Activated CD4-positive, alpha-beta memory T cell treated with anti-CD3 and anti-CD28 coated beads for 36 hours (primary cell): ENCODE measurements at places on chromosomes 2 and 18.

GRCh38 chr2:111221701-111222100, 101.0 kb downstream of the BCL2L11 start:
- no peak for DNase-seq

DNA sequence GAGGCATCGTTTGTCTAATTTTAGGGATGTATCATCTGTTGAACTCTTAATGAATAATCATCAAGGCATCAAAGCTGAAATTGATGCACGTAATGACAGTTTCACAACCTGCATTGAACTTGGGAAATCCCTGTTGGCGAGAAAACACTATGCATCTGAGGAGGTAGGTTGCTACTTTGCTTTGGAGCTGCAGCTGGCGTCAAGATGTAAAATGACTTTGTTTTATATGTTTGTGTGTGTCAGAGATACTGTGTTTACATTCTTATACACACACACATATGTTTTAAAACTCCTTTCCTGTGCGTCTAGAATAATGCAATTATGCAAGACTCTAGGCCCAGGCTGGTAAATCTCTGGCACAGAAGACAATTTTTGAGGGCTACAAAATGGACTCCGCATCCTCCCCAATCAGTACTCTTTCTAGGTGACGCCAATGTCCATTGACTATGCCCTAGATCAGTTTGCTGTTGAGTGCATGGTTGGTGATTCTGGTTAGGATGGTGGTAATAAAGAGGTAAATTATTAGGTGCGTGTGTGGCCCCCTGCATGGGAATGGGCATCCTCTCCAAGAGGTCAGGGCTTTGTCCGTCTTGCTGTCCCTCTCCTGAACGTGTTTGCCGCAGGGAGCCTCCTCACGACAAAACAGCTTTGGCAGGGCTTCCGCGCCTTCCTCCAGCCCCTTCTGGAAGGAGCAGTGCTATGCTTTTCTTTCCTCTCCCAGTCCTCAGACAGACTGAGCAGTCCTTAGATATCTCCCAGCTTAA, 68.2 kb upstream of the EML6 start:
- no peak for DNase-seq

GRCh38 chr18:33201509-33201926, 239.0 kb downstream of the CCDC178 start:
- DNase-seq, result no peak

GRCh38 chr2:150296770-150297546, 190.5 kb downstream of the RND3 start:
- no peak for DNase-seq

GRCh38 chr2:64478502-64479230, 24.7 kb downstream of the LGALSL start:
- DNase-seq, result peak; percentile 29

DNA sequence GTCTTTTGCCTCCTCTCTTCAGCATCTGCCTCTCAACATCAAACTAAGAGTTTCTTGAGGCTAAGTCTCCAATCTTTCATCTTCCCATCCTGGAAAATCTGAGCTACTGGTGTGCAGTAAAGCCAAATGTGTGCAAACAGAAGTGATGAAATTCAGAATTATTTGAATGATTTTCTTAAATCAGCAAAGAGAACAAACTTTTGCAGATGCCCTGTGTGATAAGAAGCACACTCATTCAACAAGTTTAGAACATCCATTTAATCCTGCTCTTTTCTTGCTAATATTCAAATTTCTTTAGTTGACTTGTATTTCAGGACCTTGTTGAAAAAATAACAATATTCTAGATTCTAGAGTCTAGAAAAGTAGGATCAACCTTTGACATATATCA, 1374.9 kb upstream of the CELF4 start:
- DNase-seq, result no peak

DNA sequence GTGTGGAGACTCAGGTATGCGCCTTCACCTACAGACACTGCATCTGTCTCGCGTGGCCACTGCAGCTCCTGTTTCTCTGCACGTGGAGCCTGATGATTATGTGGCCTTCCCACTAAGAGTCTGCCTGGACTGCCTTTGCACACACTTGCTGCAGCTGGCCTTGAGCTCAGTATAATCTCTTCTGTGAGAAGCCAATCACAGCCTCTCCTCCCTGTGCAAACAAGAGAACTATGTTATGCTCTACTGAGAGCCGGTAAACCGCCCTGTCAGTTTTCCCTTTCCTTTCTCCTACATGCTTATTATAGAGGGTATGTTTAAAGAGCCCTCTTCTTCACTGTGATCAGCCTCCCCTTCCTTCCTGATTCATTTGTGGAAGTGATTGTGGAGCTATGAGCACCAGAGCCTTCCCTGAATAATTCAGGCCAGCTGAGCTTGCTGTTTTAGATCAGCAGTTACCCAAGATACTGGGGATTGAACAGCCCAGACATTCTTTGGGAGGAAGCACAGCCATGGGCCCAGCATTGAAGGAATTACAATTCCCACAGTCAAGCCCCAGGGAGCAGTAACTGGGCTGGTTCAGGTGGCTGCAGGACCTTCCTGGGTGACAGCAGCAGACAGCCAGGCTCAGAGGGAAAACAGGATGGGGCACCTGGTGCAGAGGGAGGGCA, 3.7 kb upstream of the TGFA start:
- no peak for DNase-seq

- DNase-seq, result peak; percentile 25
Measured at GRCh38 chr2:167862782-167863181, 384.6 kb downstream of the STK39 start.

GRCh38 chr2:8653485-8653884, 28.4 kb upstream of the ID2 start:
- no peak for DNase-seq

- DNase-seq, result no peak
Measured at GRCh38 chr18:66550366-66550765, 53.5 kb downstream of the CDH19 start.

GRCh38 chr2:43303889-43304288, 77.5 kb upstream of the ZFP36L2 start:
- no peak for DNase-seq

DNA sequence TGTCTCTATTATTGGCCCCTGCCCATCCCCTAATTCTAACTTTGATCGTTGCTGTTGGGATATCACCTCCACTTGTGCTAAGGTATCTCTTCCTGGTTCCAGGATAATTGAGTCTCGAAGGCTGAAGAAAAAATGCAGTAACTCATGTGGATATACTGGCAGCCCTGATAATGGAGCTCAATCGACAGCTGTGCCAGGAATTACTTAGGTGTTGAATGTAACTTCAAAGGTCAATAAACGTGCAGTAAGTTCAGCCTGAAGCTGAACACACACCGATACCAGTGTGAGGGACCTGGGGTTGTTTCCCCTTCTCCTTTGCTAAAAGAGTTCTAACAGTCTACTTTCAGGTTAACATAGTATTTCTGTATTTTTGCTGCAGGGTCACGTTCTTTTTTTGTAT, 11.9 kb upstream of the REG3G start:
- DNase-seq, result no peak

GRCh38 chr2:69175790-69176715, 163.1 kb downstream of the ANTXR1 start:
- no peak for DNase-seq

DNA sequence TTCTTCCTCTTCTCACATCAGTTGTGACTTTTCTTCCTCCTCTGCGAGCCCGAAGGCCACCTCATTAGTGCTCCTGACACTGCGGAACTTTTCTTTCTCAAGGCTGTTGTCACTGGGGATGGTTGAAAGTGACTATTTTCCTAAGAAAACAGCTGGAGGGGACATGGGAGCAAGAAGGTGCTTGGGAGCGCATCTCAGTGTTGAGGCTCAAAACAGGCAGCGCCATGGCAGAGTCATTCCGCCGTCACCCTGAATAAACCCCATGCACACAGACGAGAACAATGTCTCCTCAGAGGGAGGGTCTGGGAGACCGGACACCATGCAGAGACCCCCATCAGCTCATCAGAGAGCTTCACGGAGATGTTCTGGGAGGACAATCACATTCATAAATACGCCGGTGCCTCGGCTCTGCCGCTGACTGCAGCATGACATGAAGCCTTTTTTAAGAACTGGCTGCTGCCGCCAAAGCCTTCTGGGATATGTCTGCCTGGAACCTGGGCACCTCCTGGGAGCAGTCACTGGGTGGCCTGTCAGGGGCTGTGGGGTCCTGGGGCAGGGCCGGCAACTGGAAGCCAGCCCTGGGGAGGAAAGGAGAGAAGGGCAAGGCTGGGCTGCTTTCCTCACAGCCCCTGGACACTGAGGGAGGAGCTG, 19.2 kb downstream of the ATOH8 start:
- DNase-seq, result no peak

DNA sequence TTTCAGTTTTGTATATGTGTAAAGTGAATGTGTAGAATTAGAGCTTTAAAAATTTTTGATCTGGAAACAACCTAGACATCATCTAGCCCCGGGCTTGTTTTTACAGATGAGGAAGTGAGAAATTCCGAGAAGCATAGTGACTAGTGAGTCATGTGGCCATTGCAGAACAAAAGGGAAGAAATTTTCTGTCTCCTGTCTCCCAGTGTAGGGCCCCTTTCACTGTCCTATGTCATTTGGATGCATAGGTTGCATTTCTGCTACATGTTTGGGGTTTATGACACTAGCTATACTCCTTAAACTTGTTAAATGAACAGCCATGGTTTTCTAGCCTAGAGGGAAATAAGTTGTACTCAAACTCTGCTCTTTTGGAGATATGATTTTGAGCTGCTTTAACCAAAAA, 84.6 kb downstream of the PLCL1 start:
- peak; percentile 58 for DNase-seq

DNA sequence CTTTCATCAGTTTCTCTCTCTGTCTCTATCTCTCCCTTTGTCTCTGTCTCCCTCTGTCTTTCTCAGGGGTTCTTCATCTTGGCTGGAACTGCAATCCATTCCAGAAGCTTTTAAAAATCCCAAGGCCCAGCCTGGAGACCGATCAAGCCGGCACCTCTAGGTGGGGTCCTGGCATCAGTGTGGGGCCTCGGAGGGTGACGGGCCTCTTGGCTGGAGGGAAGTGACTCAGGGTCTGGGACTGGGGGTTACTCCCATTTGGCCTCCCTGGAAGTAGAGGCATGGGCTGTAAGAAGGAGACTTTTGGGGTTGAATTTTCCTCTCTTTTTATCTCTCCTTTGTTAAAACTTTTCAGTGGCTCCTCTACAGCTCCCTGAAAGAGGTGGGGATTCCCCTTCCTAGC, 52.8 kb upstream of the OTOF start:
- no peak for DNase-seq

GRCh38 chr2:21220930-21221329, 97.2 kb downstream of the TDRD15 start:
- DNase-seq, result no peak

- DNase-seq, result no peak
Measured at GRCh38 chr18:73563901-73564472, 583.6 kb downstream of the FBXO15 start.

- no peak for DNase-seq
Measured at GRCh38 chr2:191228333-191228732, 16.9 kb upstream of the MYO1B start.

DNA sequence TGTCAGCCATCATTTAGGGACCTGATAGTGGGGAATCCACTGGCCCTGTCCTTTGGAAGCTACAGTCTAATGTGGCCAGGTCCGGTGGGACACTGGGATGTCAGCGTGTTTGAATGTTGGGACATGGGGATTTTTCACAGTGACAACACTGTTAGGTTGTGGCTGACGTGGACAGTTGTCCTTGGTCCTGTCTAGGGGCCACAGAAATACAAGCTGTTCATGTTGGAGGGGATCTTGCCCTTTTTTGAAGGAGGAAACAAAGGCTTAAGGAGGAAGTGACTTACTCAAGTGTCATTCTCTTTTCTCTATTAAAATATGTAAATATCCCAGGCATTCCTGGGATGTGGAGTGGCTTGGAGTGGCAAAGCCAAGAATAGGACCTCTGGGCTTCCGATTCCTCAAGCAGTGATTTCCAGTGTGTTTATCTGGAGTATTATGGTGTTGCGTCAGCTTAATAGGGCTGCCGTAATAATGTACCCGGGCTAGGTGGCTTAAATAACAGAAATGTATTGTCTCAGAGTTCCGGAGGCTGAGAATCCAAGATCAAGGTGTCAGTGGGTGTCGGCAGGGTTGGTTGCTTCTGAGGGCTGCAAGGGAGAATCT, 8.5 kb downstream of the ACOXL start:
- no peak for DNase-seq

GRCh38 chr18:79062806-79063205, 6.4 kb upstream of the ATP9B start:
- no peak for DNase-seq

DNA sequence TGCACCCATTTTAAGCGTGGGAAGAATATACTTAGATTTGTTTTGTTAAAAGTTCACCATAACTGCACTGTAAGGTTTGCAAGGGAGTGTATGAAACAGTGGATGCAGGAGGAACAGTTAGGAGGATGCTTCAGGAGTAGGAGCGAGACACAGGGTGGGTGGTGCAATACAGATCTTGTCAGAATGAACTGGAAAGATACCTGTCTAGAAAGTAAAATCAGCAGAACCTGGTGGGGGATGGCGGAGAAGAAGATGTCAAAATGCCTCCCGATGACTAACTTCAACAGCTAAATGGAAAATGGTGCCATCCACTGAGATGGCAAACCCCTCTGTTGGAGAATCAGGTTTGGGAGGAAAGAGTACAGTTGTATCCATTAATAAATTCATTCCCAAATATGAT, 18.2 kb downstream of the LANCL1 start:
- no peak for DNase-seq

DNA sequence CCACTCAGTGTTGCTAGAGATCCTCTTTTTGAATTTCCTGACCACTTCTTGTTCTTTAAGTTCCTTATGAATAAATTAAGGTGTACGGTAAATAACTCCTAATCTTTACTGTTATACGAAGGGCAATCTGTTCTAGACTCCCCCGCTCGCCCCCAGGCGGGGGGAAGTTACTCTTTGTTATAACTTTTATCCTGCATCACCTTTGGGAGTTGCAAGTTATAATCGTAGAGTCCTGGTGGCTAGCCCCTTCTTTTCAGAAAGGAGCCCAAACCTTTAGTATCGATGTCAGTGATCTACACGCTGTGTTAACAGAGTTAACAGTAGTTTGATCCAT, 652 bp downstream of the GCA start:
- DNase-seq, result no peak

- peak; percentile 45 for DNase-seq
Measured at GRCh38 chr2:109335631-109336176, 206.7 kb downstream of the SH3RF3 start.

DNA sequence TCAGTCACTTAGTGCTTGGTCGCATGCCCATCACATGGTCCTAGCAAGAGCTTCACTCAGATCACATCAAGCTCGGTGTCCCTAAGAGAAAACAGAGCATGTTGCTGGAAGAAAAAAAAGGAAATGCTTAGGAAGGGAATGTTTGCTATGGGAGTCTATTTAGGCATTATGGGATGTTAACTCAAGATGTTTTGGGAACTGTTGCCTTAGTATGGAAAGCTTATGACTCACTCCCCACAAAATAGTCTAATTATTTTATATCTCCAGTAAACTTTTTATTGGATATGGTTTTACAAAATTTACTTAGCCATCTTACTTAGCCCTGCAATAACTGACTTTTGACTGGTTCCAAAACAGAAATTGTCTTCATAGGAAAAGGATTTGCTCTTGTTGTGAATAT, 439.5 kb upstream of the ZEB2 start:
- DNase-seq, result no peak
